IPS DF 19.7 (cell line): ENCODE measurements at places on chromosomes 3 and 15.

DNA sequence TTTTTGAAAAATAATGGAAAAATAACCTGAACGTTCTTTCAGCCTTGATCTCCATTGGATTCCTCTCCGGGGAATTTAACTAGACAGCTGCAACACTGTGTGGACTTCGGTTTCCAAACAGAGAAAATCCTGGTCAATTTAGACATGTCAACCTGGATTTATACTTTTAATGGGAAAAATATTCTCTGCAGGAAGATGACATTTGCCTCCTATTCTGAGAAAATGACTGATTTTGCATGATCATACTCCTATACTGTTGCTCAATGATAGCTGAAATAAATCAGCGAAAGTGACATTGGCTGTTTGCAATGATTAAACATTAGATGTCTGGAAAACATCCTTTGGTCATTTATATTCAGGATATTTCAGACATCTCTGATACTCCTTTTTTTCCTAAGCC lies 94.8 kb downstream of the GABRG3 start:
- no peak for DNase-seq

DNA sequence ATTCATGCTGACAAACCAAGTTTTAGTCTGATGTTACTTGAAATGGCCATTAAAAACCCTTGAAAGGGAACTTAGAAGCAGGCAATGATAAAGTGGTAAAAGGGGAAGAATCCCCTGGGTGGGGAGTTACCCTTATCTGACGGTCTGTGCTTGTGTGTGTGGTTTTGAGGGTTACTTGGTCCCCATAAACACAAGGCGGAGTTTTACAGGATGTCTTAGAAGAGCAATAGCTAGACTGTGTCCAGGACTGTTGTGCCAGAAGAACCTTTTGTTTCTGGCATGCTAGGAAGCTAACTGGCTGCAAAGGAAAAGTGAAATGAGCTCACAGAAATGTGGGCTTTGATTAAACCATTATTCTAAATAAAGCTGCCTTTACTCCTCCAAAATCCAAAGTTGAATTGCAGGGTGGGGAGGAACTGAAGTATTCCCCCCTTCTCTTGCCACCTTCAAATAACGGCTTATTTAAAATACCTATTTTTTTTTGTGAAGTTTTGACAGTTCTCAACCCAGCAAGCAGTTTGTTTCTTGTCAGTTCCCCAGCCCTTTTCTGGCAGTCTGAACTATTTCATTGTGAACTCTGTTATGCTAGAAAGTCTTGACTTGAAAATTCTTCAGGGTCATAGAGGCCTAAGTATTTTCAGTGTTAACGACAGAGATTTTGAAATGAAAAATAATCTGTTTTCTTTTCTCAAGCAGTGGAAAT lies 443.5 kb downstream of the OTOL1 start:
- DNase-seq, result no peak

- DNase-seq, result no peak
These were observed 525.4 kb downstream of the NAALADL2 start for GRCh38 chr3:175384569-175384968.

GRCh38 chr3:23932571-23932970 lies 12.5 kb upstream of the NR1D2 start:
- no peak for DNase-seq
